NCI-H1092 treated with DMSO at 0.1 percent for 48 hours (cell line): ENCODE measurements at places on chromosomes 2 and 18.

- peak; percentile 27 for DNase-seq
Measured at GRCh38 chr2:68282811-68283418, 30.6 kb upstream of the PPP3R1 start.

DNA sequence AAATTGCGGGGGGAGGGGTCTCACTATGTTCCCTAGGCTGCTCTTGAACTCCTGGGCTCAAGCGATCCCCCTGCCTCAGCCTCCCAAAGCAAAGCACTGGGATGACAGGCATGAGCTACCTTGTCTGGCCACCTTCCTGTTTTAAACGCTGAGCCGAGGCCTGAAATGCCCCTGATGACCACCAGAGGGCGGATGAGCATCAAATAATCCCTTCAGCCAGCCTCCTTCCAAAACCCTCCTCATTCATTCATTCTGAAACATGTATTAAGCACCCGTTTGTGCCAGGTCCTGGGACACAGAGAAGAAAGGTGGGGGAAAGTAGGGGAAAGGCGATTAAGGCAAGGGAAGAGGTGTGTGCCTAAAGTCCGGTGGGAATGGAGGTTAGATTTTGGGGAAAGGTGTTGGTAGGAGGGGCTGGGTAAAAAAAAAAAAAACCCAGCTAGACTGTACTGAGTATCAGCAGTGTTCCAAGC is 30.7 kb upstream of the PTMA start:
- DNase-seq: peak; percentile 68

DNA sequence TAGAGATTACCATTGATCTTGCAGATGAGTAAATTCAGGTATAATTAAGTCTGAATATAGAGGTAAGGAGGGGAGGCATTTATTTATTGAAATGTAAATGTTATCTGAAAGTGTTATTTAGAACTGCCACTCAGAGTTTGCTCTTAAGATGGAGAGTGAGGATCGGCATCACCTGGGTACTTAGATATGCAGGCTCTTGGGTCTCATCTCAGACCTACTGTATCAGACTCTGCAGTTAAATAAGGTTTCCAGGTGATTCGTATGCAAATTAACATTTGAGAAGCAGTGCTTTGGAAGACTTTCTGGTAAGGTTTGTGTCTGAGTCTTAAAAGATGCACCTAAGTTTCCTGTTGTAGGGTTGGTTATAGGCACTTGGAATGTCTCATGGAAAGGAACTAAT is 9.2 kb downstream of the HTR2B start:
- no peak for DNase-seq

DNA sequence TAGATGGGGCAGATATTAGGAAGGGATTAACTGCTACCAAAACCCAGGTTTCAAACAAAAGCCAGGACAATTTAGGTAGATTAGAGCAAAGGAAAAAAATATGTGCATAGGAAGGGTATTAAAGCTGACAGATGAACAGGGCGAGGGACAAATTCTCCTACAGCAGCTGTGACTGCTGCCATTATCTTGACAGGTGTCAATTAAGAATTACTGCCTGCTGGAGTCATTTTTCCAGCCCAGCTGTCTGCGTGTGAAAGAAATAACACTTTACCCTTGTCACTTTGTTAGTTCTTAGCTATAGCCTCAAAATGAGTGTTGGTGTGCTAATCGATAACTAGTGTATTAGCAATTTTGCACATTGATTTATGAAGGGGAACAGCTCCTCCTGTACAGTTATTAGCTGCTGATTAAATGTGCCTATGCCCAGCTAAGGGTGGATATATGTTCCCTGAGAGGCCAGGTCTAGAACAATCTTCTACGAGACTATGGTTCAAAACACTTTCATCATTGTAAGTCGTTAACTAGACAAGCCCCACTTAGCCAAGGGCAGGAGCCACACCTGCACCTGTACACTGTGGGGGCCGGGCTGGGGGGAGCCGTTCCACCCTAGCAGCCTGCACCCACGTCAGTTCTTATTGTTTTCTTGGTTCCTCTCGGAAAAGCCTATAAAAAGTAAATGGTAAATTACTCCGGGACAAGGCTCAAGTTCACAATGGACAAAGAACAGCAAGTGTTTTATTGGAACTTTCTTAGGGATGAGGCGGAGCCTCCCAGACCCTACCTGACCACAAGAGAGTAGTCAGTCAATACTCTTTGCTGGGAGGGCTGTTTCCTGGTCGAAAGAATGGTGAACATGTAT is 7.7 kb downstream of the TSHZ1 start:
- no peak for DNase-seq

- DNase-seq: no peak
Measured at GRCh38 chr2:120864981-120865380, 129.3 kb downstream of the GLI2 start.

GRCh38 chr2:1203772-1204171 is 209.5 kb upstream of the TPO start:
- DNase-seq: no peak

GRCh38 chr2:74876081-74876886 is 42.4 kb downstream of the HK2 start:
- peak; percentile 17 for DNase-seq

GRCh38 chr2:174963437-174964400 is 41.5 kb downstream of the CHN1 start:
- DNase-seq: no peak

DNA sequence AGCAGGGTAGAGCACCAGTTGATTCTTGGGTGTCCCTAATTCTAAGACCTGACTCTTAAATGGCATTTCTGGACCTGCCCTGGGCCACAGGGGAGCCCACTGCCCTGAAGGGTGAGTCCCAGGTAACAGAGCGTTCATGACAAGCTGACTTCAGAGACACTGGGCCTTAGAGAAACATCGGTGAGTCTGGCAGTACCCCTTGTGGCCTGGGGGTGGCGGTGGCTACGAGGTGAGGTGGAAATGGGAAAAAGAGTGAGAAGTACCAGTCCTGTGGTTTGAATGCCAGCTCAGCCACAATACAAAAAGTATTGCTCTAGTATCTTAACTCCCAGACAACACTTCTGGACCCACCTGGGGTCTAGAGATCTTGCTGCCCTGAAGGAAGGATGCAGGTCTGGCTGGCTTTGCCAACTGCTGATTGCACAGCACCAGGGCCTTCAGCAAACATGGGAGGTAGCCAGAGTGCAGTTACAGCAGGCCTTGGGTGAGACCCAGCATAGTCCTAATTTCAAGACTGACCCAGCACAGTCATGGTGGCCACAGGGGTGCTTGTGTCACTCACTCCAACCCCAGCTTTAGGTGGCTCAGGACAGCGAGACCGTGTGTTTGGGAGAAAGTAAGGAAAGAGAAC is 44.5 kb downstream of the USP34 start:
- no peak for DNase-seq
